Heart left ventricle (tissue), 16 donors: ENCODE measurements at places on chromosomes 1 and 21.

GRCh38 chr1:202638019-202638700 is 72.1 kb downstream of the SYT2 start:
- no peak for DNase-seq

GRCh38 chr1:88175631-88176226 is 508.3 kb upstream of the PKN2 start:
- no peak for DNase-seq

DNA sequence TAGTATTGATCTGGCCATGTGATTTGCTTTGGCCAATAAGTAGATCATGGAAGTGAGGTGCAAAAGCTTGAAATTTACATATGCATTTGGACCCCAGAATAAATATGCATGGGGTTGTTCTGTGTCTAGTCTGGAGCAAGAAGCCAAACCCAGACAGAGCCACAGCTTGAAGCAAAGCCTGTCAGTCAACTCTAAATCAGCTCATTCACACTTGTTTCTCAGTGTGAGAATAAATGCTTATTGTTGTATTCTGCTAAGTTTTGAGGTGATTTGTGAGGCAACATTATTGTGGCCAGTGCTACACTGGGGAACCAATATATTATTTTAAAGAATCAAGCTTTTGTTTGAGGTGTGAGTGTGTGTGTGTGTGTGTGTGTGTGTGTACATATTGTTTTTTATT is 12.2 kb upstream of the PGLYRP3 start:
- DNase-seq: no peak

DNA sequence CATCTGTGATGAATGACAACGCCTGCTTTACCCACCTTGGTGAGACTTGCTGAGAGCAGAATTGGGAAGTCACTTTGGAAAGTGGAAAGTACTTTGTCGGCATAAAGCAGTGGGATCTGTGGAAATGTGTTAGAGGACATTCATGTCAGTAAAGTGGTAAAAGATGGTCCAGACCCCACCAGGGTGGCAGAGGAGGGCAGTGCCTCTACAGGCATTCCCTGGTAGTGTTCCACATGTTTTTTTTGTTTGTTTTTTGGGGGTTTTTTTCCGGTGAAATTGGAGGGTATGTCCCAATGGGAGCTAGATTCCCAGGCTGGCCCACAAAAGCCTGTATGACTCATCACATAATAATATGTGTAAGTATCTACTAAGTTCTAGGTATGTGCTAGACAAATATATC is 80.6 kb downstream of the ELAVL4 start:
- no peak for DNase-seq

- DNase-seq: no peak
These were observed 6.3 kb upstream of the LAD1 start for GRCh38 chr1:201405484-201405831.

GRCh38 chr1:171019971-171020370 is 70.7 kb upstream of the FMO3 start:
- DNase-seq: no peak

DNA sequence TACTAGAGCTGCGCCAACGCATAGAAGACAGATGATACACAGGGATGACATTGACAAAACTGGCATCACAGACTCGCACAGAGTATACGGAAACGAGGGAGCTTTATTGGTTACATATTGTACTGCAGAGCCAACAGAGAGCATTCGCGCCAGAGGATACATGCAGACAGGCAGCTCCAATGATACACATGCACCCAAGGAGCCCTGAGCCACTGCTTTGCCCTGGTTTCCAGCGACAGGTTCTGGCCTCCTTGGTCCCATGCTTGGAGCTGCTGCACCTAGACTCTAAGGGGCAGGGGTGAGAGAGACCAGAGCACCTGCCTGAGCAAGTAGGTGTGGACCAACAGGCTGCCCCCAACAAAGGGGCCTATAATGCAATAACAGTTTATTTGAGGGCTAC is 65.6 kb downstream of the KDM1A start:
- no peak for DNase-seq

DNA sequence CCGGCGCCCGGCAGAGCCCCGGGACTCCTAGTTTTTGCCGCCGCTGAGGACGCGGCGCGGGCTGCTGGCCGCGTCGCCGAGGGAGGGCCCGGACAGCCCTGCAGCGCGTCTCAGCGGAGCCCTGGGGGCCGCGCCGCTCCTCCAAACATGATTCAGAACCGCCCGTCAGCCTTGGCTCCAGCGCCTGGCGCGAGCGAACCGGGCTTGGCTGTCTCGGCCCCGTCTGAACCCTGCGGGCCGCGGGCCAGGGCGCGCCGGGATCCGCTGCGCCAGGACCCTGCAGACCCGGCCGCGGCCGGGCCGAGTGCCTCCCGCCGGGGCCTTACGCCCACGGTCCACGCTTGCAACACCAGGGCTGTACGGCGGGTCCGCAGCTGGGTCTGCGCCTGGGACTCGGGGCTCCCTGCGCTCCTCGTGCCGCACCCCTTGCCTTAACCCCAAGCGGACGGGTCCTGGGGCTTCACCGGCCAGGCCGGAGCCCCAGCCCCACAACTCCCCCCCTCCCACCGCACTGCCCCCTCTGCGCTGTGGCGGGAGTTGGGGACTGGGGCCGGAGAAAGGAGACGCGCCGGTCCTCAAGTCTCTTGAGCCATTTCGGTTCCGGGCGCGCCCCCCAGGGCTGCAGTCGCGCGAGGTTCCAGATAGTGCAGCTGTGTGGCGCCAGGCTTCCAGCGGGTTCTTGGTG is 48.4 kb upstream of the CD34 start:
- DNase-seq: peak; percentile 92

DNA sequence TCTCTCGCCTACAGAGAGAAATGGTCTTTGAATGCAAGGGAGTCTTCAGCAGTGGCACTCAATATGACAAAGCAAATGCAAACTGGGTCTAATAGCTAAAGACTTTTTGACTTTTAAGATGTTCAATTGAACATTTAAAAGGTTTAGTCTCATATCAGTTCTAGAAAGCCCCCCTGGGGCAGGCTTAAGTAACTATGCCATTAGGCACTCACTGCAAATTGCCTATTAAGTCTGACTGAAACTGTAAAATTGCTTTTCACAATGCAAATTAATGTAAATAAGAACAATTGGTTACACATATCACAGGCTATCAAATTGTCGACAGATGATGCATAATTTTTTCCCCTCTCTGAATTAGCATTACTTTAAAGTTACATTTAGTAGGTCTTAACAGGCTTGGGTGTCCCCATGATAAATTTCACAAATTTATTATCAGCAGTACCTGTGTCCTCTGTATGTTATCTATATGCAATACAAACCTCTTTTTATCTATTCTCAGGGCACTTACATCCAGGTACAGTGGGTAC is 329.1 kb downstream of the LRRIQ3 start:
- no peak for DNase-seq

- no peak for DNase-seq
These were observed 50.9 kb upstream of the NR5A2 start for GRCh38 chr1:199976496-199977144.
